Colonic mucosa (tissue), 4 donors: ENCODE measurements at places on chromosomes 1 and 21.

DNA sequence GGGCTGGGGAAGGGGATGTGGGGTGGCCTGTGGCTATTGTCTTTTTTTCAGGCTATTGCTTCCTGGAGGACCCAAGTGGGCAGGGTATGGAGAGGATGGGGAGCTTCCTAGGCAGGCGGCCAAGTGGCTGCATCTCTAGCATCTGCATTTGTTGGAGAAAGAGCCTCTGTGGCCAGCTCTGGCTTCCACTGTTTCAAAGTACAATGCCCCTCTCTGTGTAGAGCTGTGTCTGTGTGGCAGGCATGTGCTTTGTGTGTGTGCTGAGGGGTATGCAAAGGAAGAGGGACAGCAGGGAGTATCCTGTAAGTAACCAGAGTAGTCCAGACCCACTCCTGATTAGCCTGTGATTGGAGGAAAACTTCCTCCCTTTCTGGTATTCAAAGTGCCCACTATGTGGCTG, 40.6 kb downstream of the KCNA2 start:
- no peak for DNase-seq

GRCh38 chr1:65872301-65872700, 79.6 kb downstream of the PDE4B start:
- no peak for DNase-seq

GRCh38 chr1:14630986-14631385, 32.5 kb downstream of the KAZN start:
- DNase-seq = no peak

DNA sequence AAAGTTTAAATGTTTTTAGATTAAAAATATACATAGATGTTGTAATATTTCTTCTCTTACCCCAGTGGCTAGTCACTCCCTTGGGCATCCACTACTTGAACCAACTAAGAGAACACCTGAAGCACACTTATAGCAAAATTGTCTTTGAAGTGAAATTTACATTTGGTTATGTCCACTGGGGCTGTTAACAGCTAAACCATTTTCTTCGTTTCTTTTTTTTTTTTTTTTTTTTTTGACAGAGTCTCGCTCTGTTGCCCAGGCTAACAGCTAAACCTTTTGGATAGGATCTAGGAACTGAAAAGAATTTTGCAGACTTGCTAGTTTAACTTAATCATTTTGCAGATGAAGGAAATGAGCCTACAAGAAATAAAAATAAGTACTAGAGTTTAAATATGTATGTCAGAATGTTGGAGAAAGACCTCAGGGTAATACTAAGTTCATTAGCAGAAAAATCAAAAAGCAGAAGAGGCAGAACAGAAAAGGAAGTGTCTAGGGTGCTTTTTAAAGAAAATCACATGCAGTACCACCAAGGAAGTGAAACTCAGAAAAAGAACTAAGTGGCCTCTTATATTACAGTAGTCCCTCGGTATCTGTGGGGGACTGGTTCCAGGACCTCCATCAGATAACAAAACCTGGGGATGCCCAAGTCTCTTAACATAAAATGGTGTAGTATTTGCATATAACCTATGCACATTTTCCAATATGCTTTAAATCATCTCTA, 11.8 kb downstream of the DRAM2 start:
- no peak for DNase-seq

- no peak for DNase-seq
These were observed 62.5 kb upstream of the ESRRG start for GRCh38 chr1:216785737-216786136.

- no peak for DNase-seq
These were observed 3.5 kb upstream of the TIAM1 start for GRCh38 chr21:31347435-31348032.

DNA sequence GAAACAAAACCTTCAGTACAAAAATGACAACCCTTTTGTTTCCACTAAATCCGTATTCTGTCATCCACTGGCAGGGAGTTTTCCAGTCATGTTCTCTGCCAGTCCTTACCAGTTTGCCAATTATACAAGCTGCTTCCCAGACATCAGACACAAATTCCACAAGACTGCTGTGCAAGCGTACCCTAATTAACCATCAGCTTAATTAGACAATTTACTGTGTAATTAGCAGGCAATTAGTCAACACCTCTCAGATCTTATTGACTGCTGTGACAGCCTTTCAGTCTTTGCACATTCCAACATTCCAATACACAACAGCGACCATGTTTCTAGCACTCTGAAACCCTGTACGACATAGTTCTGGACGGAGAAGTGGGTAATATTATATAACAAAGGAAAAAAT, 420.1 kb downstream of the DPYD start:
- DNase-seq = no peak

- DNase-seq = no peak
These were observed 13.9 kb downstream of the PALMD start for GRCh38 chr1:99659755-99660210.

DNA sequence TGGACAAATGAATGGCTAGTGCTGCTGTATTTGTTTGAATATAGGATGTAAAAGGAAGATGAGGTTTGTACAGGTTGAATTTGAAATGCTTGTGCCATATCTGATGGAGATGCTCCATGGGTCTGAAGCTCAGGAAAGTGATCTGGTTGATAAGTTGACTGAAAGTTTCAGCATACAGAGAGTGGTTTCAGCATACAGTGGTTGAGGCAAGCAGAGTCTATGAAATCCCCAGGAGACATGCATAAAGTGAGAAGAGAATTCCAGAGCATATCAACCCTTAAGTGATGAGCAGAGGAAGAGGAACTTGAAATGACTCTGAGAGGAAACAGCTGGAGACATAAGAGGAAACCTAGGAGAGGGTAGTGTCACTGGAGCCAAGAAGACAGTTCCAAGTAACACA, 21.7 kb downstream of the TCHHL1 start:
- no peak for DNase-seq
